ENCODE measurements at places on chromosomes 16 and 17. TPM values are rescaled to one million over a fixed set of nuclear protein-coding genes. Genes with fewer than 3 reads are reported as not detected.
A peak's percentile ranks its signal among the peaks of the same experiment; 100 is the strongest.

- H3K27ac ChIP-seq: peak overlapping the region; percentile 95
- H3K4me3 ChIP-seq: peak overlapping the region; percentile 54
- H3K36me3 ChIP-seq: no peaks in the 10 kb centered on the region
- DNase-seq: no peak
- H3K27me3 ChIP-seq: no peaks in the 10 kb centered on the region
These were observed 589 bp downstream of the PEMT start for GRCh38 chr17:17590883-17591354.

GRCh38 chr17:49217651-49218413 is 7.3 kb downstream of the ABI3 start:
- H3K36me3 ChIP-seq: peaks cover 8% of the 10 kb centered on the region
- DNase-seq: no peak
- H3K27ac ChIP-seq: peak overlapping the region; percentile 65
- H3K4me1 ChIP-seq: peaks cover 69% of the 10 kb centered on the region

DNA sequence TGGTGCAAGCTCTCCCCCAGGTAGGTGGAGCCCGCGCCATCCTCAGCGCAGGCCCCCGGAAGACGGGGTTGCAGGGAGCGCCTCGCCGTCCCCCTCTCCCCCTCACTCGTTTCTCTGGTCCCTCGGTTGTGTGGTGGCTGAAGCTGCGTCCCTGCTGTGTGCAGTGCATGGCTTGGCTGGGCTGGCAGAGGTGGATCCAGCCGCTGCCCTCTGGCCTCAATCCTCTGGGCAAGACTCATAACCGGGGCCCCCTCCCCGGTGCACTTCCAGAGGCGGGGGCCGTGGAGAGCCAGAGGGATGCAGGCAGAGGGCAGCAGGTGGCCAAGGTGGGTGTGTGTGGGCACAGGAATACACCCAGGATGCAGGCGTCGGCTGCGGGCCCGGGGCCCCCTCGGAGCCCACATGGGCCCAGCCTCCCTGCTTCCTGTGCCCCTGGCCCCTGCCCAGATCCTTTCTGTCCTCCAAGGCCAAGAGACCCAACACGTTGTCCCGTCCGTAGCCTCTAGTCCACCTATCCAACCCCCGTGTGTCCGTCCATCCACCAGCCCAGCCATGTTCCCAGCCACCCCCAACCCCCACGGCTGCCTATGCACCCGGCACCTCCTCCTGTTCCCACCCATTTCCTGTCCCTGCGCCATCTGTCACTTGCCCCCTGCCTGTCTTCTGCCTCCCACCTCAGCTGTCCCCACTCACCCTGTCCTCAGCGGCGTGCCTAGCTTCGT is 9.3 kb downstream of the TPSG1 start:
- no peaks in the 10 kb centered on the region for H3K27me3 ChIP-seq
- no peak for DNase-seq
- H3K4me3 ChIP-seq: no peak overlapping the region
- H3K36me3 ChIP-seq: peaks cover 52% of the 10 kb centered on the region

The NUP93 gene
- 46.5 TPM for total RNA-seq

The TEDC2 gene
- 1.1 TPM for total RNA-seq

DNA sequence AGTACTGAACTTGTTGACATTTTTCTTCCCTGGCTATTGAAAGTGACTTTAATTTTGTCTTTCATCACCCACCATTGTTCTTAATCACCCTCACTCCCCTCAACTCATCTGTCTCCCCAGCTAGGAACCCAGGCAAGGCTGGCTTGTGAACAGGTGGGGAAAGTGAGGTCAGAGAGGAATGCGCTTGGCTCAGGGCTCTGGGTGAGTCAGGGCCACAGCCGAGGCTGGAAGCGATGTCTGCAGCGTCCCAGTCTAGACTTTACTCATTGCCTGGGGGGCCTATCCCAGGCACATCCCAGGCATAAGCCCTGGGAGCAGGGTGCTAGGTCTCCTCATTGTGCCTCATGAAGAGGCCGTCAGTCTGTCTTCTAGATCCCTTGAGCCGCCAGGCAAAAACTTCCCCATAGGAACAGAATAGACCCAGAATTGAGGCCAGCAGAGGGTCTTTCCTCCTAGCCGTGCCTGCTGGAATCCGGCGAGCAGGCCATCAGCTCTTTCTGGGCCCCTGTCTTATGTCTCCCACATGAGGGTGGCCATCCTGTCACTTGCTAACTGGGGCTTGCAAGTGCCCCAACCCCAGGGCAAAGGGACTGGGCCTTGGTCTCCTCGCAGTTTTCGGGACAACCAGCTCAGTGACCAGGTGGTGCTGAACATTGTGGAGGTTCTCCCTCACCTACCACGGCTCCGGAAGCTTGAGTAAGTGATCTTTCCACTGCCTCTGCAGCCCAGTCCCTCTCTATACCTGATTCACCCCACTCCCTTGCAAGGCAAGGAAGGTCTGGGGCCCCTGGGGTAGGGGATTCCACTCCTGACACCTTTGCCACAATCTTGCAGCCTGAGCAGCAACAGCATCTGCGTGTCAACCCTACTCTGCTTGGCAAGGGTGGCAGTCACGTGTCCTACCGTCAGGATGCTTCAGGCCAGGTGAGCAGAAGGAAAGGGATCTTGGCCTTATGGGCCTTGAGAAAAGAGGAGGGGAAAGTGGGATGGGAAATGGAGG is 40.1 kb downstream of the NLRC5 start:
- no peak overlapping the region for H3K27ac ChIP-seq
- peaks cover 7% of the 10 kb centered on the region for H3K36me3 ChIP-seq
- no peaks in the 10 kb centered on the region for H3K4me1 ChIP-seq
- DNase-seq: no peak
- H3K27me3 ChIP-seq: no peaks in the 10 kb centered on the region
- no peak overlapping the region for H3K4me3 ChIP-seq

The RILP gene
- total RNA-seq: 16.5 TPM

DNA sequence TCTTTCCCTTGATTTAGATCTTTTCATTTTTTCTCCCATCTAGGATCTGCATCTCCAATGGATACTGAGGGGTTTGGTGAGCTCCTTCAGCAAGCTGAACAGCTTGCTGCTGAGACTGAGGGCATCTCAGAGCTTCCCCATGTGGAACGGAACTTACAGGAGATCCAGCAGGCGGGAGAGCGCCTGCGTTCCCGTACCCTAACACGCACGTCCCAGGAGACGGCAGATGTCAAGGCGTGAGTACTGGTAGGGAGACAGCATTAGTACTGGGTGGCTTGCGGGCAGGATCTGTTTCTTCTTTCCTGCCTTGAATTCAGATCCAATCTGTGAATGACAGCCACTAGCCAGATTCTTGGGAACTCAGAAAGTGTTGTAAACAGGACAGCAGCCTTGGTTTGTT is 18.3 kb downstream of the NUP93 start:
- H3K4me3 ChIP-seq: no peak overlapping the region
- peaks cover 12% of the 10 kb centered on the region for H3K4me1 ChIP-seq
- DNase-seq: no peak
- H3K36me3 ChIP-seq: no peaks in the 10 kb centered on the region

DNA sequence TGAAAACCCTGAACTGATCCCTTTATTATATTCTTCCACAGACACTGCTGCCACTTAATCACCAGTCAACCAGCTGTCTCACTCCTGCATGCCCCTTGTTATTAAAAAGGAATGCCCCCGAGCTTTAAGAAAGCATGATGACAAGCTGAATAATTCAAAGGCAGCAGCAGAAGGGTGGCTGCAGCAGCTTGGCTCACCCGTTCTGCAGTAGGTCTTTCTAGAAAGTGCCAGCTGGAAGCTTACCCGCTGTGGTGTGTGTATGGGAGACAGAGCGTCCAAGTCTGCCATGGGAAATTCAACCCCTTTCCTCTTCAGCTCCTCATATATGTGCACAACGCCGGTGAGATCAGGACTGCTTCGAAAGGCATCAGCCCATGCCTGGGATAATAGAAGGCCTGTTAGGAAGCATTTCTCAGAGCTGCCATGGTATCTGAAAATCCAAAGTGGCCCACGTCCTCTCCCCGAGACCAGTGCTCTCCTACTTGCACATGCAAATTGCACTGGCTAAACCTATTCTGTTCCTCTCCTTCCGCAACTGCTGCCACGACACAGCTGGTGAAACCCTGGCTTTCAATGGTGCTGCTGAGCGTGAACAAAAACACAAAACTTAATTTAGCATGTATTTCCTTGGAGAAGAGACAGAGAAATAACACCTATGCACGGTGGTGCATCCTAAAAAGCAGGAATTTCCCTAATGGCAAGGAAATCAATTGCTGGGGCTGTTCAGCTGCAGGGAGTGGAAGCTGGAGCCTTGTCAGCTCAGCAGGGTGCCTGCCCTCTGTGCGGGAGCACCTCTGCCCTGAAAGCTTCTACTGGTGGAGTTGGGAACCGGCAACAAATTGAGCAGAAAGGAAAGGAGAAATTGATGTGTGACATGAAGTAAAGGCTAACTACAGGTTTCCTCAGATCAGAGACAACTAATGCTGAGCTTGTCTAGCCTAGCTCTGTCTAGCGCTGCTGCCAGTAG is 47.9 kb upstream of the SREBF1 start:
- no peaks in the 10 kb centered on the region for H3K27me3 ChIP-seq
- no peak overlapping the region for H3K4me3 ChIP-seq
- peaks cover 13% of the 10 kb centered on the region for H3K4me1 ChIP-seq

- no peak for DNase-seq
- peak overlapping the region; percentile 64 for H3K27ac ChIP-seq
- H3K27me3 ChIP-seq: no peaks in the 10 kb centered on the region
- H3K4me3 ChIP-seq: peak overlapping the region; percentile 15
- peaks cover 14% of the 10 kb centered on the region for H3K36me3 ChIP-seq
These were observed 7.6 kb downstream of the UBALD2 start for GRCh38 chr17:76272541-76273444.

DNA sequence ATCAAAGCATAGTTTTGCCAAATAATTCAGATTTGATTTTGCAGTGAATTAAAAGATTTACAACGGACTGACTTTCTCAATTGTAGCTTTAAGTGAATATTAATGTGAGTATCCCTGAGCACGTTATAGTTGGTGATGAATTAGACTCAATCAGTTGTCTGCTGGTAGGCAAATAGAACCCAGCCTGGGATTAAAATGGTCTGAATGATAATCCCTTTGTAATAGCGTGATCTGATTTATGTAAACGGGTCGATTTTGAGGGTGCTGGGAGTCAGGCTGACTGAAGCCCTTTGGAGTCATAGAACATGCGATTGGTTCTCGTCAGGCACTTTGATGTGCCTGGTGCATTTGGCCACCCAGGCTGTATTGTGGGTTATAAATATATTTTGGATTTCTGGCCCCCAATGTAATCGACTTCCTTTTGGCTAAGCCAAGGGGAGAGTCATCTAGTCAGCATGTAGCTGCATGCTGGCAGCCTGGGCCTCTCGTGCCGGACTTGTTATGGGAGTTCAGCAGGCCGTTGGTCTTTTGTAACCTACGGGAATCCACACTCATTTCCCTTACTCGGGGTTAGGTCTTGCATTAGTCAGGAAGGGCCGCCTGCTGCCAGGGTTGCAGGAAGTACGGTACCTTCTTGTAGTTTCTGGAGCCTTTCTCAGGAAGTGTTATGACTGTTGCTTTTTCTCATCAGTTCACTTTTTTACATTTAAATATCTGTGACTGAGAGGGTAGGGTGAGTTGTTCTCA is 5.4 kb downstream of the PGS1 start:
- H3K4me3 ChIP-seq: peak overlapping the region; percentile 25
- no peaks in the 10 kb centered on the region for H3K27me3 ChIP-seq
- no peaks in the 10 kb centered on the region for H3K36me3 ChIP-seq
- H3K27ac ChIP-seq: peak overlapping the region; percentile 88
- peaks cover 81% of the 10 kb centered on the region for H3K4me1 ChIP-seq

DNA sequence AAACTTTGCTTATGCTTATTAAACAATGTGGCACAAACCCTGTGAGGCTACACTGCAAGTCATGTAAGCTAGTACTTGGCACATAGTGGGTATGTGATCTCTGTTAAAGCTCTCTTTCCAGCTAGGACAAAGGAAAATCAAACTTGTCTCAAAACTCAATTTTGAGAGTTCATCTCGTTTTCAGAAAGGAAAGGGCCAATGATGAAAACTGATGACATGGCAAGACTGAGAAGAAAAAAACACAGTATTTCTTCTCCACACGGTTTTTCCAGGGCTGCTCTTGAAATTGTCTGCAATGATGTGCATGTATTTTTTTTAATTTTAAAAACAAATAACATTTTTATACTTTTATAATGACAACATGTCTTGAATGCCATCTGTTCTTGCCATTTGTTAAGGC is 389.8 kb downstream of the CA10 start:
- H3K4me3 ChIP-seq: no peak overlapping the region
- H3K27me3 ChIP-seq: no peaks in the 10 kb centered on the region
- no peak for DNase-seq
- H3K4me1 ChIP-seq: peaks cover 5% of the 10 kb centered on the region
- no peak overlapping the region for H3K27ac ChIP-seq
- no peaks in the 10 kb centered on the region for H3K36me3 ChIP-seq

- no peak for DNase-seq
- no peaks in the 10 kb centered on the region for H3K27me3 ChIP-seq
- peaks cover 26% of the 10 kb centered on the region for H3K36me3 ChIP-seq
- H3K27ac ChIP-seq: no peak overlapping the region
These were observed 2.5 kb downstream of the RSL1D1 start for GRCh38 chr16:11848842-11849241.

DNA sequence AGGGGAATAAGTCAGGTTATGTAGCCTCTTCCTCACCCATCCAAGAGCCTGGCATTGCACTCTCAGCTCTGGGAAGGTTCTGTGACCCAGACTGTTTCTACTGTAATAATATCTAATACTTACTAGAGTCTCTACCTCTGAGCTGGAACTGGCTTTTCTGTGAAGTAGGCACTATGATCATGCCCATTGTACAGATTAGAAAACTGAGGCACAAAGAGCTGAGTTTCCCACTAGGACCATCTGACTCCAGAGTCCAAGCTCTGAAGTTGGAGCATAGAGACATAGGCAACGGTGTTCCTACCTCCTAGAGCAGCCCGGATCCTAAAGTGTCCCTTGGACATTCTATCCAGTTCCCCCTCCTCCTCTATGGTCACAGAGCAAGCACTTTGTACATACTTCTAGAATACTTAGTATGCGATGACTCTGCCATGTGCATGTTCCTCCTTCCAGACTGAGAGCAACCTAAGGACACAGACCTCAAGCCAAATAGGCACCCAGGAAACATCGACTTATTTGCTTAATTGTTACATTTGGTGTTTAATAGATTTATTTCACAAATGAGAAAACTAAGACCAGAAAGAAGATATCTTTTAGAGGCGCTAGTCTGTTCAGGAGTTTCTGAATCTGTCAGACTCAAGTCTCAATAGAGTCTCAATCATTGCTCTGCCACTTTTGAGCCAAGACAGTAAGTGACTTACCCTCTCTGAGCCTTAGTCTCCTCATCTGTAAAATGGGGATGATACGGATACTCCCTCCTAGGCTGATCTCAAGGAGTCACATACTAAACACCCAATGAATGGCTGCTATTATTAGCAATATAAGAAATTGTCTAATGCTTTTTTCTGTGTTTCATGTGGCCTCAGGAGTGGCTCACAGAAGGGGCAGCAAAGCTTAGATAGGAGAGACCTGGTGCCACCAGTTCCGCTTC is 3.6 kb downstream of the CLEC19A start:
- no peak for DNase-seq
- H3K27me3 ChIP-seq: no peaks in the 10 kb centered on the region
